ENCODE measurements at places on chromosomes 16 and 17.

DNA sequence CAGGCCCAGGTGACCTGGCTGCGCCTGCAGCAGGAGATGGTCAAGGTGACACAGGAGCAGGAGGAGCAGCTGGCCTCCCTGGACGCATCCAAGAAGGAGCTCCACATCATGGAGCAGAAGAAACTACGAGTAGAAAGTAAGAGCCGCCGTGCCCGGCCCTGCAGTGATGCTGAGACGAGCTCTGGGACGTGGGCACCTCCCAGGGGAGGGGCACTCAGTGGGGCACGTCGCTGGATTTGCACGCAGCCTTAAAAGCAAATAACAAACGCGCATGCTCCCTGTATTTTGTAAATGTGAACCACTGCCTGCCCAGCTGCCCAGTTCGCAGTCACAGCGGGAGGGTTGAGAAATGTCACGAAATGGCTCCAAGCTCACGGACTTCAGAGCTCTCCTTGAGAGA is 15.3 kb upstream of the GAA start:
- no peak for DNase-seq

DNA sequence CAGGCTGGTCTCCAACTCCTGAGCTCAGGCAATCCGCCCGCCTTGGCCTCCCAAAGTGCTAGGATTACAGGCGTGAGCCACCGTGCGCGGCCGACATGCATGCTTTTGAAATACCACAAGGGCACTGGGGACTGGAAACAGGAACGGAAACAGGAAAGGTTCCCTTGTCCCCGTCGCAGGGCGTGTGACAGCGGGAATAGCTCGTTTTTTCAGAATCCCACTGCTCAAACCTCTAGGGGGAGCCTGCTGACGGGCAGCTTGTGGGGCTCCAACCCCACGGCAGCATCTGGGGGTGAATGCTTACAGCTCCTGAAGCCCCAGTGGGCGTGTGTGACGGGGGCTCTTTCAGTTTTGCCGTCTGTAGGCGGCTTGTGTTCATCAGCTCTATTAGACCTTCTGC is 18.8 kb upstream of the ASGR2 start:
- DNase-seq: no peak

GRCh38 chr17:41457676-41458075 is 9.5 kb downstream of the KRT32 start:
- no peak for DNase-seq

- DNase-seq: no peak
These were observed 15.1 kb downstream of the FAM117A start for GRCh38 chr17:49748791-49749190.

DNA sequence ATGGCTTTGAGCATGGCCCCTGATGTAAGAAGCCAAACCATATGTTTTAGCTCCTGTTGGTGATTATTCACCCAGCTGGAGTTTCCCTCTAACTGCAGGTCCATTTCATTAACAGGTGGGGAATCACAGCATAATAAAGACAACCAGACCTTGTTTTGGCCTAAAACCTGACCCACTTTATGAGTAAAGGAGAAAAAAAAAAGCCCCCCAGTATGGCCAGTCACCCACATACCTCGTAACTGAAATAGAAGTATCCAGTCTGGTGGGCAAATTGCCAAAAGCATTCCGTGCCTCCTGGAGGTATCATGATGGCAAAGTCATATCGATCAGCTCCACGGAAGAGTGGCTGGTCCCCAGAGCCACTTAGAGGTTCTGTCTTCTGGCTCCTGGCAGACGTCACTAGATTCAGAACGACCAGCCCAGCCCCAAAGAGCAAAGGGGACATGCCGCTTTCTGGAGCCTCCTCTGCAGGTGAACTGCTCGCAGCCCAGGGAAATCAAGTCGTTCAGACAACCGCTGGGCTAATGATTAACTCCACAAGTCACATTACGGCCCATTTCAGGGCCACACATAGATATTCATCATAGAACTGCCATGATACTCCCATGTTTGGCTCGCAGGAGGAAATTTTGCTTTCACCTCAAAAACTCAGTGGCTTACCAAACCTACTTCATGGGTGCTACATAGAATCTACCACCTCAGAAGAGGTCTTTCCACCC is at the start of gene TMED6:
TSS of gene TMED6 (minus strand) at position 478 of the 719 bp plus-strand sequence. CDS start at position 445, 33 bp downstream.
- peak; percentile 62 for DNase-seq

DNA sequence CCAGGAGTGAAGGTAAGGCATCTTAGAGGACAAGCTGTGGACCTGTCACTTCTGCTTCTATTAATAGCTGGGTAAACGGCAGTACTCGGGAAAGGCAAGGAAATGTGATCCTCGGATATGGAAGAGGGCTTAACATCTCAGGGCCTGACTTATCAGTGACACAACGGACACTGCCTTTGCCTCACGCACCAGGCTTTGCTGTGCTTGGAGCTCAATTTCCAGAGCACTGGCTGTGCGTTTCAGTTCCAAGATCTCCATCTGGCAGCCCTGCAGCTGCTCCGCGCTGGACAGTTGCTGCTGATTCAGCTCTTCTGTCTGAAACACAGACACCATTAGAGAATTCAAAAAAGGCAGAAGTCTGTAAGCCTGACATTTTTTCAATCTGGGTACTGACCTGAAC is 3.5 kb downstream of the KRT40 start:
- no peak for DNase-seq

GRCh38 chr16:57462209-57462977 is at the start of gene POLR2C:
Gene POLR2C (plus strand): TSS chr16:57462679. CDS start chr16:57462725, 46 bp downstream.
- DNase-seq: peak; percentile 84

- no peak for DNase-seq
These were observed 30.0 kb downstream of the TEKT5 start for GRCh38 chr16:10664720-10665126.

DNA sequence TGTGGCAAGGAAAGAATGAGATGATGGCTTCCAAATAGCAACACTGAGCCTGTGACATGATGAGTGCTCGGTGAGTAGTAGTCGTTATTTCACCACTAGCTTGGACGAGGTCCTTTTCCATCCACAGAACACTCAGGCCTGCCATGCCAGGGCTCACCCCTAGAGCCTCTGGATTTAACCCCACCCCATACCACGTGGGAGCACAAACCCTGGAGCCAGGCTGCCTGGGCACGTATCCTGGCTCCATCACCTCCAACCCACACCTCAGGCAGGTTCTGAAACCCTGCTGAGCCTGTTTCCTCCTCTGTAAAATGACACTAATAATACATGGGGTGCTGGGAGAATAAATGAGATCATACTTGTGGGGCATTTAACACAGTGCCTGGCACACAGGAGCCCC is 192.4 kb downstream of the KATNIP start:
- no peak for DNase-seq

- DNase-seq: no peak
These were observed 10.0 kb upstream of the ZFP3 start for GRCh38 chr17:5068236-5068635.

DNA sequence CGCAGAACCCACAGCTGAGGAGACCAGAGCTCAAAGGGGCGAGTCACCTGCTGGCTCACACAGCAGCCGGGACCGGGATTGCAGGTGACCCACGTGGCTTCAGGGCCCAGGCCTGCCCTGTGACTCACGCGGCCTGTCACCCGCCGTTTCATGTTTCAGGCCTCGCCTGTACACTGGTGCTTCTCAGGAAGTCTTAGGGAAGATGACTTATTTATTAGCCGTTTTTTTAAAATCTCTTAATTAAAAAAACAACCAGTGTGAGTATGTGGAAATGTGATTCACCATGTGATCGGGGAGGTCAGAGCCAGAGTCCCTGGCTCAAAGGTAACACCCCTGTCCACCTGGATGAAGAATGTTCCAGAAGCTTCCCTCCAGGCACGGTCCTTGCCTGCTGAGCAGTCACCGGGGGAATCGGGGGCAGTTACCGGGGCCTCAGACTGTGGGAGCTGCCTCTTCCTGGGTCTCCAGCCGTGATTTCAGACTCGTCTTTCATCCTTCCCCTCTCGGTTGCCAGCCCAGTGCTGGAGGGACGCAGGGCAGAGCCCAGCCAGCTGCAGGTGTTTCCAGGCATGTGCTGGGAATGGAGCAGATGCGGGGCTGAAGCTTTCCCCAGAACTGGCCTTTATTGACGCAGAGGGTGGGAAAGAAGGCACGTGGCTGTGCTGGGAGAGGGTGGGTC is 49.3 kb downstream of the CMIP start:
- no peak for DNase-seq

DNA sequence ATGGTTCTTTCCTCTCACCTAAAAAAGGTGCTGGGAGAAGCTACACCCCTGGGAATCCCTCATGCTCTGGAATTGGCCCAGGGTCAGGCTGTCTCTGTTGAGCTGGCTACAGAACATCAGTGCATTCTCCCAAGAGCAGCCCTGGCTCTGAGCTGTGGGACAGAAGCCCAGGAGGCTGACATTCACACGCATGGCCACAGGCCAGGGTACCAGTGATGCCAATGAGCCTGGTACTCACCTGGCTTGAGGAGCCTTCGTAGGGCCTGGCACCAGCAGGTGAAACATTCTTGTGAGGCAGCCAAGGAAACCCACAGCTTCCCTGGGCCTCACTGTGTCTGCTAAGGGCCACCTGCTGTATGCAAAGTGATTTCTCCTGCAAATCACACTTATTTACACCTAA is 121.7 kb upstream of the CCL2 start:
- no peak for DNase-seq

DNA sequence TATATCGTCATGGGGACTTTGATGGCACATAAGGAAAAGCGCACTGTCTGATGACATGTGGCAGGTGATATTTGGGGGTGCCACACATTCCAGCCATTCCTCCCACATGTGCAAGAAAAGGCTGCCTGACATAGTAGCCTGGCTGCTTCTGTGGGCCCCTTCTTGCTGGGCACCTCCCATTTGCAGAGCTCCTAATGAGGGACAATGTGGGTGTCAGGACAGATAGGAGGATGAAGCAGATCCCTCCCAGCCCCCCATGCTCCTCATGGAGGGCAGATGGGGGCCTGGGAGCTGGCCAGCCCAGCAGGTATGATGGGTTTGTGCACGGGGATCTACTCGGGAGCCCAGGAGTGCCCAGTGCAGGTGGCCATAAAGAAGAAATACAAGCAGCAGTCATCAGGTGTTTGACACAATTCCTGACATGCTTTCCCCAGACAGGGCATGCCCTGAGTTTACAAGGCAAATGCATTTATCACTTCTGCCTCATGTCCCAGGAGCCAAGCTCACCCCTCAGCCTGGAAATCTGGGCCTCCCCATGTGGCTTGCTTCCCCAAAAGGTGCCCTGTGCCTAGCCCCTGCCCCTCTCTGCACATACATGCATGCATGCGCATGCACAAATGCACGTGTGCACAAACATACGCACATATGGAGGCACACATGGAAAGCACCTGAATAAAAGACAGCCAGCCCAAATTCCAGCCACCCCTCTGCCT is 260.6 kb upstream of the RPL38 start:
- no peak for DNase-seq

DNA sequence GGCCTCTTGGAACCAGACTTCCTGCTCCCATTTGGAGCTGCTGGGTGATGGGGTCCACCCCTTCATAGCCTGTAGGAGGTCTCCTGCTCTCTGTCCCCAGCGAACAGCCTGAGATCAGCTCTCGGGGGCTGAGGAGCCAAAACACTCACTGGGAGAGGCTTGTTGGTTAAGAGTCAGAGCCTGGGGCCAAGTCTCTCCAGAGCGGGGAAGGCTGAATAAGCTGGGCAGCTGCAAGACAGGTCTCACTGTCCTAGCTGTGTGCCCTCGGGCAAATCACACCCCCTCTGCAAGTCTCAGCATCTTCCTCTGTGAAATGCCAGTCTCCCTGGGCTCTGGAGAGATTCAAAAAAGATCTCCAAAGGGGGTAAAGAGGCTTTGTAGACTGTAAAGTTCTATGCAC is 174.6 kb downstream of the WSCD1 start:
- no peak for DNase-seq

DNA sequence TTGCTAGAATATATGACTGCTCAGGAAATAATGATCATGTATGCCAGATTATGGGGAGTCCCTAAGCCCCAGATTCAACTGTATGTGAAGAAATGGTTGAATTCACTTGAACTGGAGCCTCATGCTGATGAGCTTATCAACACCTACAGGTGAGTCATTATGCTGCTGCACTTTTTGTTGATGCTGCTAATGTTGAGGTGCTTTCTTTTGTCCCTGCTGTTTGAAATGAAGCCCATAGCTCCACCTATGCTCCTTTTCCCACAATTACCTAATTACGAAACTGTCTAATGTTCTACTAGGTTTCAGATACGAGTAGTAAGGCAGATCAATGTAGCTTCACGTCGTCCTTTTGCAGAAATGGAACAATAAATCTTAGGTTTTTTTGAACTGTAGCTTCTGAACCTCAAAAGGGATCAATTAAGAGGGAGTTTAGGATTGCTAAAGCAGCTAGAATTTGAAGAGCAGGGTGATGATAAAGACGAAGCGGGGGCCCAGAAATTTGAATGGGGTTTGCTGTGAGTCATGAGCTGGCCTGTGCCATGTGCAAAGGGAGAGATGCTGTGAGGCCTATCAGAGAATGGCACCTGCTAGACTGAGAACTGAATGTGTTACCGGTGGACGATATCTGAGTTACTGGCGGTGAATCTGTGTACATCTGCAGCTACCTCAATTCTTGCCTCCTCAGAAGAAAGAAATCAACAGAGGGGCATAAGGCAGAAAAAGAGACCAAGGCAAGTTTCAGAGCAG is 6.1 kb upstream of the UQCRC2 start:
- no peak for DNase-seq

GRCh38 chr17:1942666-1943435 is 82.3 kb downstream of the RTN4RL1 start:
- no peak for DNase-seq

GRCh38 chr16:31485571-31485970 is 2.6 kb downstream of the SLC5A2 start:
- DNase-seq: no peak

- DNase-seq: no peak
These were observed 30.2 kb downstream of the CTU2 start for GRCh38 chr16:88736496-88736895.

DNA sequence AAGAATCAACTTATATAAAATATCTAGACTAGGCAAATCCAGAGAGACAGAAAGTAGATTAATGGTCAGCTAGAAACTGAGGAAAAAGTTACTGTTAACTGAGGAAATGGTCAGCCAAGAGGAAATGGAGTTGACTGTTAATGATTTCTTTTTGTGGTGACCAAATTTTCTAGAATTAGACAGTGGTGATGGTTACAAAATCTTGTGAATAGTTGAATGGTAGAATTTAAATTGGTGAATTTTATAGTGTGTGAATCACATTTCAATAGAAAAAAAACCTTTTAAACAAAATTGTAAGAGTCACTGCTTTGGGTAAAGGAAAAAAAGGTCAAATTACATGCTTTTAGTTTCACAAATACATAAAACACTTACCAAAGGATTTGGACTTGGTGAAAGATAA is 30.0 kb downstream of the APPBP2 start:
- no peak for DNase-seq

GRCh38 chr17:34393401-34393800 is 30.4 kb upstream of the CCL1 start:
- peak; percentile 42 for DNase-seq

DNA sequence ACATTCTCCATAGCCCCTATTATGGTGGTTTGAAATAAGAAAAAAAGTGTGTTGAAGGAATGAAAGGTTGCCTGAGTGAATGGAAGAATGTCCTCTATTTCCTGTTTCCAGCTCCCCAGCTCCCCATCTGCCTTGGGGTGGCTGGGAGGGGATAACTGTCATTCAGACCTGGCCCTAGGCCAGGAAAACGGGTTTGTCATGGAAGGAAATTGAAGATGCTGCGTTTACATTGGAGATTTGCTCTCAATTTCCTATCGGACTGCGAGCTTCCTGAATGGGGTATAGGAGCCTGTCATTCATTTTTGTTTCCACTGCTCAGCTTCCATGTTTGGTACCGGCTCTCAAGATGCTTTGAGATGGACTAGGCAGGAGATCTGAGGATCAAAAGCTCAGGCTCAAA is 2.2 kb upstream of the FZD2 start:
- DNase-seq: no peak

GRCh38 chr16:52470585-52470984 is 76.4 kb downstream of the TOX3 start:
- no peak for DNase-seq

GRCh38 chr16:10182222-10183053 is at the start of gene GRIN2A:
Gene GRIN2A (minus strand): TSS chr16:10182428. CDS start chr16:10180411, 2,017 bp downstream.
- DNase-seq: no peak
